ENCODE measurements at places on chromosomes 11 and 22.

DNA sequence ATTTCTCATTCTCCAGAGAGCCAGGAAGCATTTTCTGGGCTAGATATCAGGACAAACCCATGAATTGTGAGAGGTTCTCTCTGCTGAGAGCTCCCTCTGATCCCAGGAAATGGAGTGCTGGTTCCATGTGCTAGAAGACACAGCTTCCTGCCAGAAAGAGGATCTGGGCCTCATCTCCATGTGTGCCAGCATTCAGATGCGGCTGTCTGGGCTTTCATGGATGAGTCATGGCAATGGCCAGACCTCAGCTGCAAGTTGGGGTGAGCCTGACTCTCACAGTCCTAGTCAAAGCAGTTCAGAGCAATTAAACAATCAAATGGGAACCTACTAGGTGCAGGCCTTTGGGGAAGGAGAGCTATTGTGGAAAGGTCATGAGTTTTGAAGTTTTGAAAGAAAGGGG lies 82.3 kb upstream of the EED start:
- peak; percentile 87 for DNase-seq

GRCh38 chr22:50084080-50084477 lies 1.1 kb downstream of the MLC1 start:
- no peak for DNase-seq

DNA sequence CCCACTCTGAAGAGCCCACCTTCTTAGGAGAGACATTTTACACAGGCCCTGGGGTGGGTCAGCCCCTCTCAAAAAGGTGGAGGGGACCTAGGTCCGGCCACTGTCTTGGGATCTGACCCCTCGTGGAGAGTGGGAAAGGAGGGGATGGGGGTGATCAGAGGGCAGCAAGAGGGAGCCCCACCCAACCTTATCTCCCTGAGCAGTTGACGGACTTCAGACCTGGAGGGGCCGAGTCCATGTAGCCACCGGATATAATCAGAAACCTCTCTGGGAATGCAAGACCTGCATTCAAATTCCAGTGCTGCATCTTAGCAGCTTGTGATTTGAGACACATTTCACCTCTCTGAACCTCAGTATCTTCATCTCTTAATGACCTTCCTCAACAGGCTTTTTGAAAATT lies 44.0 kb downstream of the TP53I11 start:
- no peak for DNase-seq

GRCh38 chr11:96173422-96173821 lies 169.6 kb downstream of the MAML2 start:
- no peak for DNase-seq

DNA sequence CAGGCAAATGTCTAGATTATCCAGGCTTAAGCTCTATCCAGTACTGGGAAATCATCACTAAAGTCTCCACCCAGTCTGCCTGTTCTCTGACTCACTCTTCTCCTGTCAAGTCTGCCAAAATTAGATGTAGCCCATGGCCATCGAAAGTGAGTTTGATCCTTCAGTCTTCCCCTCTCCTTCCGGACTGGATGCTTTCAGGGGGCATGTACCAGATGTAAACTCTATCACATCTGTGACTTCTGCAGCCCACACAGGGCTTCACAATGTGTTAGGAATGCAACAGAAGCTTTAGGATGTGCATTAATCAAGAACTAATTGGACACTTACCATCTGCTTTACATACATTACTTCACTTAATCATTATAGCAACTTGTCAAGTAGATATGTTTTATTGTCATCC lies 12.3 kb downstream of the ME3 start:
- peak; percentile 64 for DNase-seq

GRCh38 chr11:117759305-117759704 lies 37.7 kb downstream of the DSCAML1 start:
- no peak for DNase-seq

- DNase-seq = no peak
Observed at GRCh38 chr22:47854251-47854650, 1091.8 kb downstream of the TBC1D22A start.

All from A172 (cell line).